ENCODE measurements at places on chromosomes 7 and 10.
A peak's percentile ranks its signal among the peaks of the same experiment; 100 is the strongest.

DNA sequence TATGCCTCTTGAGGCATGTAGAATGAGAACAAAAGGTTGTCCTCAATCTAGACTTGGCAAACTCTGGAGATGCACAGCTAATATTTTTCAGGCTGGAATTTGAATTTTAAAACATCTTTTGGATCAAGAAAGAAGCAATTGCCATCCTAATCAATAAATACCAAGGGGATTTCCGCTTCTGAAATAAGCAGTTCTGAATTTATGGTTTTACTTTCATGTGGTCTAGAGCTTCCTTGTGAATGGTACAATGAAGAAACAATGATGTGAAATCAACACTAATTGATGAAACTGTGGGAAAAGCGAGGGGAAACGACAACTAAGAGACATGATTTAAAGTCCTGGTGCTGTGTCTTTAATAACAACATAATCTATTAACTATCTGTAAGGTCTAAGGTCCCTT, 1202.7 kb downstream of the SORCS3 start:
- DNase-seq, result no peak

GRCh38 chr10:114604357-114605130, 53.5 kb downstream of the ABLIM1 start:
- no peak for DNase-seq

DNA sequence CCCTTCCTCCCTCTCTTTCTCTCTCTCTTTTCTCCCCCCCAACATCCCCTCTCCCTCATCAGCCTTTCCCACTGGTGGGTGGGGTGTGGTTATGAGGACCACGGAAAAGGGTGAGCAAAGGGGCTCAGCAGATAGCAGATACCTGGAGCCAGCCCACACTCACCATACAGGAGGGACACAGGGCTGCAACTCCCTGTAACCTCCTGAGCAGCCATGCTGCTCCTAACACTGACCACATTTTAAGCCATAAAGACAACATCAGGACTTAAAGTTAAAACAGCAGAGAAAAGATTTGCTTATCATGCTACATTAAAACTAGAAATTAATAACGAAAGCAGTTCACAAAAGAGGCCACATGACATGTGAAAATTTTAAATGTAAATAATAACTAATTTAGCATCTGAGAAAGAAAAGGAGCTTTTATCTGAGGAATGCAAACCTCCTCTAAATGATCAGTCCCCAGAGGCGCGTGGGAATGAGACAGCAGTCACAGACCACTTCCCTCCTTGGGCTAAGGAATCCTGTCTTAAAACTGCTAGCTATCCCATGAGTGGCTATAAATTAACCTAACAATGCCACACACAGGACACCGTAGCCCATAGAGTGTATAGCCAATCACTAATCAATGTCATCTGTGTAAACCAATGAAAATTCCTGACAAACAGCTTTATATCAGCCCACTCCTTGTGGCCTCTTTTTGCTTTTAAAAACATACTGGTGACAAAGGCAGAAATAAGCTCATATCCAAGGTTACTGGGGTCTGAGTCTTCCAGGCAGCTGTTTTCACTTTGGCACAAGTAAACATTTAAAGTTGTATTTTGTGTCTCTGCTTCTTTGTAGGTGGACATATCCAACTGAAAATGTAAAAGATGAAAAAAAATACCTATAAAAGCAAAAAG, 33.3 kb downstream of the PKD1L1 start:
- no peak for DNase-seq

DNA sequence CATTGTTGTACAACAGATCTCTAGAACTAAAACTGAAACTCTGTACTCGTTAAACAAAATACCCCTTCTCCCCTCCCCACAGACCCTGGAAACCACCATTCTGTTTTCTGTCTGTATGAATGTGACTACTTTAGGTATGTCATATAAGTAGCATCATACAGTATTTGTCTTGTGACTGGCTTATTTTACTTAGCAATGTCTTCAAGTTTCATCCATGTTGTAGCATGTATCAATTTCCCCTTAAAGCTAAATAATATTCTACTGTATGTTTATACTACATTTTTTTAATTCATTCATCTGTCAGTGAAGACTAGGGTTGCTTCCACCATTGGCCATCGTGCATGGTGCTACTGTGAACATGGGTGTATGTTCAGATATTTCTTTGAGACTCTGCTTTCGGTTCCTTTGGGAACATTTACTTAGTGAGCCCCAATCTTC, 71.2 kb upstream of the RPA3 start:
- DNase-seq, result no peak

- DNase-seq, result no peak
These were observed 282.9 kb downstream of the GRID1 start for GRCh38 chr10:86083664-86084175.

DNA sequence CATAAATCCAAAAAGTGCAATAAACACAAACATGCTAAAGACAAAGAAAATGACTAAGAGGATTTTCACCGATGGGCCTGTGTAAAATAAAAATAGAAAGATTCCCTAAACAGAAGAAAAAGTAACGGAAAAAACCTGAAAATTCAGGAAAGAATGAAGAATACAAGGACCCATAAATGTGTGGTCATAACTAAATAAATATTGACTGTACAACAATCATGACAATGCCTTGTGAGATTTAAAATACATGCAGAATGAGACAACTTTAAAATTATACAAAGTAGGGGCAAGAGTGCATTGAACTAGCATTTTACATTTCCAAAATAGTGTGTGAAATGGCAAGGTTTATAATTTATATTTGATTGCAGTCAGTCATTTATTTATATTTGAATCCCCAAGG, 409.1 kb upstream of the ANKRD30A start:
- no peak for DNase-seq

DNA sequence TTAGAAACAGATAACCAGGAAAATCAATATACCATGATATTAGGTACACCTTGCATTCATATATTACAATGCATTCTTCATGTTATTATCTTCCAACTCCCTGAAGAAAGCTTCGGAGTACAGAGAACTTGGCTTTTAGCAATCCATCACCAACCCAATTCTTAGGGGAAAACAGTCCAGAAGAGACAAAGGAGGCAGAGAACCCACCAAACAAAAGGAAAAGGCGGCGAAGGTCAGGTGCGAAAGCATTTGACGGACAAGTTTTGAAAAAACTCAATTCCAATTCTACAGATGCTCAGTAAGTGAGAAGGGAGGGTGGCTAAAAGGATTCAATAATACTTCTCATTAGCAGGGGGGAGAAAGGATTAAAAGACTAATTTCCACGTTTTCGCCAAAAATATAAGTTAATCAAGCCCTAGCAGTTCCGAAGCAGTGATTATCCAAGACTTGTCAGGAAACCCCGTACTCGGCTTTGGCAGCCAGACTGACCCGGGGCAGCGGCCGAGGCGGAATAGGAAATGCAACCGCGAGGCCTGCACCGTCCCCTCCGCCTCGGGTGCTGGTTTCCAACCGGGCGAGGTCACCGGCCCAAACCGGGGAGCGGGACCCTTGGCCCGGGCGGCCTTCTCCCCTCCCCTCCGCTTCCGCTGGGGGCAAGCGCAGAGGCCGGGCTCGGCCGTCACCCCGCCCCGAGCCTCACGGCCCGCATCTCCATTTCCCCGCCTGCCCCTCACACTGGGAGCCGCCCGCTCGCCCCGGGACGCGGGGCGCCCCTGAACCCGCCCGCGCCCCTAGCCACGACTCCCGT, 747 bp downstream of the GDI2 start:
- peak; percentile 18 for DNase-seq

DNA sequence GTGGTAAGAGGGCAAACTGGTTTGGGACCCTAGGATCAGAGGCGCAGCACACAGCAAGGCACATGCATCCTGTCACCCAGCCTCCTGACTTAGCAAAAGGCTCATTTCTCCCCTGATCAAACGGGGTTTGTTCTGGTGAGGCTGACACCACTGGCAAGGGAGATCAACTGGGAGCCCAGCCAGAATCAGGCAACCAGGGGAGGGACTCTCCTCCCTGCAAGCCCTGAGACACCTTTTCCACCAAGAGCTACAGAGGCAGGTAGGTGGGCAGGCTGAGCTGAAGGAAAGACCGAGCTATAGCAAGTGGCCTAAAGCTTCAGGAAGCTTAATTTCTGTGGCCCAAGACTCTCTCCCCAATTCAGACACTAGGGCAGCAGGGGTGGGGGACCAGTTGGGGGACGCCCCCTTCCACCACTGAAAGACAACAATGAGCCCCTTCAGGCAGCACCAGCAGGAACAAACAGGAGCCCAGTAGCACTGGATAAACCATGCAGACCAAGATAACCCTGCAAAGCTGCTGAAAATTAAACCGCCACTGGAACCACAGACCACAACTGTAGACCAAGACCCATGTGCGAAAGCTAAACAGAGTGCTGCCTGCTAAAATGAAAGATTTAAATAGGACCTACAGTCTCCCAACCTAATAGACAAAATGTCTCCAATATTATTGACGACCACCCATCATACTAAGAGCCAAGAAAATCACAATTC, 27.1 kb upstream of the SAR1A start:
- DNase-seq, result no peak

DNA sequence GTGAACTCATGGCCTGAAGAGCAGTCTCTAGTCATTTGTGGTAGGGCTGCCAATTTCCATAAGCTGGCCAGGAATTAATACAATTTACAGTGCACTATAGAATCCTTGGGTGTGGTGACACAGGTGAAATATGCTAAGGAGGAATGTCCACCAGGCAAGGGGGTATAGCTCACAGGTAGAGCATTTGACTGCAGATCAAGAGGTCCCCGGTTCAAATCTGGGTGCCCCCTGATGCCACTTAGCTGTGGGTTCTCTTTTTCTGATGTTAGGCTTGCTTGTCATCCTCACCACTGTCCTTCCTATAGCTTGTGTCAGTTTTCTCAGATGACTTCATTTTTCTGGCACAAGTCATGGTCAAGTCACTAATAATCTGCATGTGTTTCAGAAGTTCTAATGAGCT, 108.7 kb downstream of the ZNF467 start:
- DNase-seq, result no peak

DNA sequence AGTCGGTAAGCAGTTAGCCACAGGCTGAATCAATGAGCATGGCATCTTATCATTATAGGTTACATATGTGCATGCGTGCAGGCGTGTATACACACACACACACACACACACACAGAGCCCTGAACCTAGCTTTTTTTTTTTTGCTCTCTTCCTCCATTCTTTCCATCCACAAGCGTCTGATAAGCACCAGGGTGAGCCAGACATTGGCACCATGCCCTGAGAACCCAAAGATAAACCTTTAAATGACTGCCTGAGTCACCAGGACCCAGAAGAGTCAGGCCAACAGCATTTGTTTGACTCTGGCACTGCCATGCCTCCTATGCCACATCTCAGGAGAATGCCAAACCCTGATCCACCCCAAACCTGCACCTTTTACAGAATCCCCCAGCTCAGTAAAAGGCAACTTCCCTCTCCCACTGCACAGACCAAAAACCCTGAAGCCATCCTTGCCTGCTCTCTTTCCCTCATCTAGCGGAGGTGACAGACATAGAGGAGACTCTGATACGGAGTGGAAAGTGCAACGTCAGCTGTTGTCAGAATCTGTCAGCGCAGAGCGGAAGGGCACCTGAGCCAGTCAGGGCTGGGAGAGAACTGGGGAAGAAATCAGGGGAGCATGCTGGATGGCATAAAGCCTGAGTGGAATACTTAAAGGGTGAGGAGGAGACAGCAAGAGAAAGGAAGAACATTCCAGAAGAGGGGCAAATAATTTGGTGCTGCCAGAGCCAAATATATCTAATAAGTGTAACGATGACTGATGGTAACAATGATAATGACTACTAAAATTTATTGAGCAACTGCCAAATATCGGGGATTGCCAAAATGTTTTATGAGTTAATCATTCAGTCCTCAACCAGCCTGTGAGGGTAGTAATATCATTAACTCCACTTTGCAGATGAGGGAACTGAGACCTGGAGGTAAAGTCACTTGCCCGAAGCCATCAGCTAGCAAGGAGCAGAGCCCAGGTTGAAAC, 3.2 kb downstream of the PARP12 start:
- DNase-seq, result peak; percentile 43

All from activated CD4-positive, alpha-beta T cell treated with anti-CD3 and anti-CD28 coated beads for 1 hour (primary cell).